Jurkat, Clone E6-1 (cell line): ENCODE measurements at places on chromosomes 5 and 9.

DNA sequence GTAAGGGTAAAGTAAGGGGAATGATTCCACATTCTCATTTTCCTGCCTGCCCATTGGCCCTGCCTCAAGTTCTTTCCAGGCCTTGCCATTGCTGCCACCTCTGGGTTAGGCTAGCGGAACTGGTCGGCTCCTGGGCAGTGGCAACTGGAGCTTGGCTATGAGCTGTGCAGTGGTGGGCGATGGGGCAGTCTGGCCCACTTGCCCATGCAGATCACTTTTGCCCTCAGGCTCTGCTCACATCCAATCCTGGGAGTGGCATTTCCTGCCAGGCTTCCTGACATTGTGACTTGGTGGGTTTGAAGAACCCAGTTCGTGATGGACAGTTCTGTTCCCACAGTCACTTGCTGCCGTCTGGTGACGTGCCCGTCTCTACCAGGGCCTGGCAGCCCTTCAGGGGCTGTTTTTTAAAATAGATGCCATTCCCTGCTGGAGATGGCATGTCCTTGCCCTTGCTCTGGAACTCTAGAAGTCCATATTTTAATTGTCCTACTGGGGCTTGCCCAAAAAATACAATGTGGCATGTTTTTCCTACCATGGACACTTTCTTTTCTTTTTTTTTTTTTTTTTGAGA is 86.1 kb downstream of the FGF18 start:
- no peak for DNase-seq

- DNase-seq: no peak
These were observed 22.1 kb downstream of the SPATA31D1 start for GRCh38 chr9:82010711-82011110.

DNA sequence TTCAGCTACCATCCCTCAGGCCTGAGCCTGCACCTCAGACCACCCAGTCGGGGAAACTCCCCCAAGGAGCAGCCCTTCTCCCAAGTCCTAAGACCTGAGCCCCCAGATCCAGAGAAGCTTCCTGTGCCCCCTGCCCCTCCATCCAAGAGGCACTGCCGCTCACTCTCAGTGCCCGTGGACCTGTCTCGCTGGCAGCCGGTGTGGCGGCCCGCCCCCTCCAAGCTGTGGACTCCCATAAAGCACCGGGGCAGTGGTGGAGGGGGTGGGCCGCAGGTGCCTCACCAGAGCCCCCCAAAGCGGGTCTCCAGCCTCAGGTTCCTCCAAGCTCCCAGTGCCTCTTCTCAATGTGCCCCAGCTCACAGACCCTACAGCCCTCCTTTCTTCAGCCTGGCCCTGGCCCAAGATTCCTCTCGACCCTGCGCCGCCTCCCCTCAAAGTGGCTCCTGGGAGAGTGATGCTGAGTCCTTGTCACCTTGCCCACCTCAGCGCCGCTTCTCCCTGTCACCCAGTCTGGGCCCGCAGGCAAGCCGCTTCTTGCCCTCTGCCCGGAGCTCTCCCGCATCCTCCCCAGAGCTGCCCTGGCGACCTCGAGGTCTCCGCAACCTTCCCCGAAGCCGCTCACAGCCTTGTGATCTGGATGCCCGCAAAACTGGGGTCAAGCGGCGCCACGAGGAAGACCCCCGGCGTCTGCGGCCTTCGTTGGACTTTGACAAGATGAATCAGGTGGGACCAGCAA is 7.0 kb downstream of the FAM53C start:
- no peak for DNase-seq

- DNase-seq: no peak
These were observed 158.8 kb downstream of the MEF2C start for GRCh38 chr5:88724201-88724600.

DNA sequence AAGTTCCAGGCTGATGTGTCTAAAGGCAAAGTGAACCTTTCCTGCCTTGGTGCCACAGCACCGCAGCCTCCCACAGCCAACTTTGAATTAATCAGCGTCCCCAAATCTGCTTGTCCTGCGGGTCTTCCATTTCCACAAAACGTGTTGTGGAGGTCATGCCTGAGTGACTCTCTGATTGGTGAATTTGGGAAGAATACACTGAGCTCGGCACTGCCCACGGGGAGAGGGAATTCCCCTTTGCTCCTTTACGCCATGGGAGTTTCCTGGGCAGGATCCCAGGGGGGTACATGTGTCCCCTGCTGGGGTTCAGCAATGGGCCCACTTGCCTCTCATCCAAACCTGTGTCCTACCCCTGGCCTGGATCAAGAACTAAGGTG is 90.4 kb downstream of the LHX2 start:
- DNase-seq: no peak

GRCh38 chr5:35488055-35488454 is 129.6 kb upstream of the SPEF2 start:
- no peak for DNase-seq

DNA sequence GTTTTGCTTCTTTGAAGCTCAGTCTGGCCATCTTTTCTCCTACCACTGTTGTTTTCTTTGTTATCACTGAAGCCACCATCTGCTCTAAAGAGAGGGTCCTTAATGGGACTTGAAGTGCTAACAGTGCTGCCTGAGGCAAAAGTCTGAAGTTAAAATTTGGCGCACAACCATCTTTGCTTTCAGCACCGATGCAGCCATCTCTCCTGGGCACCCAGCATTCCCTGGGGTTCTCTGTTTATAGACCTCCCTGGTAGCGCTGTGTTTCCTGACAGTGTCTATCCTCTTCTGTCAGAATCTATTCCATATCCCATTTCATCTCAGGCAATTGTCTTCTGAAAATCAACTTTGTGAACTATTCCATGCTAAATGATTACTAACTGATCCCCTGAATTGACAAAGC is 491.5 kb upstream of the MPDZ start:
- no peak for DNase-seq

- no peak for DNase-seq
These were observed 247.2 kb downstream of the NTRK2 start for GRCh38 chr9:84916769-84917168.

DNA sequence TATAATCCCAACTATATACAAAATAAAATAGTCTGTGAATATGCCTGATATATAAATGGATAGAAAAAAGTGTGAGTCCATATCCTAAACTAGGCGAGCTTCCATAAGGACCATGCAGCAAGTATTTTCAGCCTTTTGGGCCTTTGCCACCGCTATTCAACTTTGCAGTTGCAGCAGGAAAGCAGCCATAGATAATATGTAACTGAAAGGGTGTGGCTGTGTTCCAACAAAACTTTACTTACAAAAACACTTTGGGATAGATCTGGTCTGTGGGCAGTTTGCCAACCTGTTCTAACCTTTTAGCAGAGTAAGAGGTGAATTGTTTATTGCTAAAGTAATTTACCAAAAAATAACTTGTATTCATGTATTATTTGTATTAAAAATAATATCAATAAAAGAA is 127.8 kb upstream of the GPR151 start:
- DNase-seq: no peak

DNA sequence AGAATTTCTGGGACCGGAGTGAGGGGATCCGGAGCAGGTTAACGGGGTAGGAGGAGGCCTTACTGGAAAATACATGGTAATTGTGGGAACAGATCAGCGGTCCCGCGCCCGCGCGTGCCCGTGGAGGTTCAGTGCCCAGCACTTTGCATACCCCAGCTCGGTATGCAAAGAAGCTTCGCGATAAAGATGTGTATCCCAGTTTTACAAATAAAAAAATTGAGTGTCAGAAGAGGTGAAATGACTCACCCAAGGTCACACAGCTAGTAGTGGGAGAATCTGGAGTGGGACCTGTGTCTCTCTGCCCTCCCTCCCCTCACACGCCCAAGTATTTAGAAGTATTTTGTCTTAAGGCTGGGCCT is 967 bp downstream of the NEURL1B start:
- no peak for DNase-seq

DNA sequence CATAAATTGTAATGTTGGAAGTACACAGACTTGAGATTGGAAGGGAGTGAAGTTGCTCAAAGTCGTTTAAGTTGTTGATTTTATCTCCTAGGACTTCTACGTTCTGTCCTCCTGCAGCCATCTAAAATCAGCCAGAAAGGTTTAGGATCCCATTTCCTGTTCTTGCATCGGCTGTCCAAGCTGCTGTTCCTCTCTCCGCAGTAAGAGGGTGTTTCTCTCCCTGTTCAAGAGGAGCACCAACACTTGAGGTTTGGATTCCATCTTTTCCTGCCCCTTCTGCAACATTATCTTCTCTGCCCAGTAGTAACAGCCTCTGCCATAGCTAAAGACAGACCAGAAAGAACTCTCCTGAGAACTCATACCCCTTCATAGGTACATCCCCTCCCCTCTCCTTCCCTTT is 373.4 kb downstream of the GADD45G start:
- DNase-seq: no peak

DNA sequence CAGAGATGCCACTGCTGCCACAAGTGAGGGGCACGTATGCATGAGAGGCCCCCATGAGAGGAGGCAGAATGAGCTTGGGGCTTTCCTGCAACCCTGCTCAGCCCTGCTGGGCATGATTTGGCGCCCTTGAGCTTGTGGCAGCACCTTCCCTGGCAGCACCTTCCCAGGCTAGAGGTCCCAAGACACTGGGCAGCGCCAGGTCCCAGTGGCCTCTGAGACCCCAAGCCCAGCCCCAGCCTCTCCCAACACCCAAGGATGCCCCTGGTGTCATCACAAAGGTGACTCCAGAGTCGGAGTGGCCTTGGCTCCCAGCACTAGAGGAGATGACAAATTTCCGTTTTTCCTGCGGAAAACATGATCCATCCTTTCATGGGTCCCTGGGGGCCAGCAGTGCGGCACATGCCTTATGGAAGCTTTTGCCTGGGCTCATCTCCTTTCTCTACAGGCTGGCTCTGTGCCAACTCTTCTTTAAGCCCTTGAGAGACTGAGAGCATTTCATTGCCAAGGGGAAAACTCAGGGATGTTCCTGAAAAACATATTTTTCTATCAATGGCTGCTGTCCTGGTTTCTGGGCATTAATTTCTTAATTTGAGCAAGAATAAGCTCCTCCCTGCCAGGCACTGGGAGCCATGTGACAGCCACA is 77.1 kb upstream of the ADAMTS2 start:
- no peak for DNase-seq

GRCh38 chr5:149423794-149424268 is 44.7 kb upstream of the IL17B start:
- DNase-seq: no peak

GRCh38 chr5:30414078-30414477 is 779.4 kb upstream of the CDH6 start:
- no peak for DNase-seq

GRCh38 chr9:121871431-121872025 is 220.1 kb downstream of the DAB2IP start:
- DNase-seq: no peak

GRCh38 chr5:101515721-101516120 is 612.6 kb upstream of the ST8SIA4 start:
- no peak for DNase-seq

GRCh38 chr5:154371687-154372086 is 74.1 kb upstream of the SAP30L start:
- no peak for DNase-seq

DNA sequence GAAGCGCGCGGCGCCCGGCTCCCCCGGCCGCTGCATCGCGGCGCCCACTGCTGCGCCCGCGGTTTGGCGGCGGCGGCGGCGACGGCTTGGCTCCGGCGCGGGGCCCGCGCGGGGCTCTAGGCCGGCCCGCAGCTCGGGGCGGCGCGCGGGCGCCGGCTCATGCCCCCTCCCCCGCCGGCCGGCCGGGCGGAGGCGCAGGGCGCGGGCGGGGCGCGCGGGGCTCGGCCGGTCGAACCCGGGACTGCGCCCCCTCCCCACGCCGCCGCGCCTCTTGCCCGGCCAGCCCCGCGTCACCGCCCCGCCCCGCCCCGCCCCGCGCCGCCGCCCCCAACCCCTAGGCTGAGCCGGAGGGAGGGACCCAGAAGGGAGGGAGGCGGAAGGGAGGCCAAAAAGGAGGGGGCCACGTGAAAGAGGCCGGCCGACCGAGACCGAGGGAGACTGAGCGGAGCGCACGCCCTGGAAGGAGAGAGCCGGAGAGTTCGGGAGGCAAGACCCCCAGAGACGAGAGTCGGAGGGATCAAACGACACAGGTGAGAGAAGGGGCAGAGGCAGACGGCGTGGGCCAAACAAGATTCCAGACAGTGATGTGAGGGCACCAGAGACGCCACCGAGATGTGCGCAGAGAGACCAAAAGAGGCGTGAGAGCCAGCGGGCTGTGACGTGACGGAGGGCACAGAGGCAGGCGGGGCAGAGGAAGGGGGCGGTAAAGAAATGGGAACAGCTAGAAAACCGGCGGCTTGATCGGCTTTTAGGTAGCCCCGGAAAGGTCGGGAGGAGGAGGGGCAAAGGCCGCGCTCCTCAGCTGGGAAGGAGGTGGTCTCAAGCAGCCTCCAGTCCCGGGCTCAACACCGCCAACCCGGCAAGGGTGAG is at the start of gene BARX1:
TSS of gene BARX1 (minus strand) at position 245 of the 870 bp plus-strand sequence. CDS start at position 36, 209 bp downstream.
- DNase-seq: no peak

GRCh38 chr5:113806904-113807303 is 293.4 kb downstream of the YTHDC2 start:
- no peak for DNase-seq

DNA sequence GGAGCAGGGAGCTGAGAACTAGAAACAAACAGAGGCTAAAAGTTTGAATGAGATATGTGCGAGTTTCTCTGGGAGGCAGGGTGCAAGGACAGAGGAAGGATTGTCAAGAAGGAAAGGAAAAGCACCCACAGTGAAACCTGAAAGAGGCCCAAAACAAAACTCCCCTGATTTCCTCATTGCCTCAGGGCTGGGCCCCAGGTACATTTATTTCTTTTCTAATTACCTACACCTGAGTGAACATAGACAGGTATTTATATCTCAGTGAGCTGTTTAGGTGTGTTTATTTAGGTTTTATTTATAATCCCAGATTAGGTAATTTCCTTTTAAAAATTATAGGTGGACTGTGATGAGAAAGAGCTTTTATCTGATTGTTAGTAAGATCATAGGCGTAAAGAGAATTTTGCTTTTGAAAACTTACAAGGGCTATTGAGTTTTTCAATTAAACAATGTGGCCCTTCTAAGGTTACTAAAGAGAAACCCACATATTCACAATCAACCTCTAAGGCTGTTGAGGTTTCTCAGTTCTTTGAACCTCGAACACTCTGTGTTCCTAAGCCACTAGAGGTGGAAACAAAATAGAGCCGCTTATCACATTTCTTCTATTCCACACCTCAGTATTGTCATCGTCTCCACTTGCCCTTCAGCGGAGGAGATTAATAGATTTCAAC is 344.8 kb downstream of the ZNF608 start:
- no peak for DNase-seq

- no peak for DNase-seq
These were observed 128.3 kb upstream of the TBC1D2 start for GRCh38 chr9:98383758-98384157.

DNA sequence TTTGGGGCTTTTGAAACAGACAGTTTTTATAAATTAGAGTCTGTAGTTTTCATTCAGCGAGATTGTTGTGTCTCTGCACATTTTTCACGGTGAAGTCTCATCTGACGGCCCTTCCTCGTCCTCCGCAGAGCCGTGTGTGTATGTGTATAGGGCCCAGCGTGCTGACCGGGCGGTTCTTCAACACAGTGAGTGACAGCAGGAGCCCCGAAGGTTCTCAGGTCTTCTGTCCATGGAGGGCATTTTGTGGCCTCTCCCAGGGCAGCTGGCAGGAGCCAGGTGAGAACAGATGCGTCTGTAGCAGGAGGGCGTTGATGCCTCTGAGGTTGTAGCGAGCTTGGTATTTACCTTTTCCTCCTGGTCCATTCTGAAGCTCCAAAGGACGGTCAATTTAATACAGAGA is 116.0 kb upstream of the LPCAT1 start:
- no peak for DNase-seq

- no peak for DNase-seq
These were observed 212.0 kb downstream of the RAB3C start for GRCh38 chr5:58794875-58795274.
